ENCODE measurements at places on chromosomes 11 and 22.
A peak's percentile ranks its signal among the peaks of the same experiment; 100 is the strongest.

GRCh38 chr11:111978028-111978771 lies 41.1 kb downstream of the DIXDC1 start:
- peak; percentile 72 for DNase-seq

- no peak for DNase-seq
Measured at GRCh38 chr22:20124083-20124787, 7.2 kb upstream of the TRMT2A start.

DNA sequence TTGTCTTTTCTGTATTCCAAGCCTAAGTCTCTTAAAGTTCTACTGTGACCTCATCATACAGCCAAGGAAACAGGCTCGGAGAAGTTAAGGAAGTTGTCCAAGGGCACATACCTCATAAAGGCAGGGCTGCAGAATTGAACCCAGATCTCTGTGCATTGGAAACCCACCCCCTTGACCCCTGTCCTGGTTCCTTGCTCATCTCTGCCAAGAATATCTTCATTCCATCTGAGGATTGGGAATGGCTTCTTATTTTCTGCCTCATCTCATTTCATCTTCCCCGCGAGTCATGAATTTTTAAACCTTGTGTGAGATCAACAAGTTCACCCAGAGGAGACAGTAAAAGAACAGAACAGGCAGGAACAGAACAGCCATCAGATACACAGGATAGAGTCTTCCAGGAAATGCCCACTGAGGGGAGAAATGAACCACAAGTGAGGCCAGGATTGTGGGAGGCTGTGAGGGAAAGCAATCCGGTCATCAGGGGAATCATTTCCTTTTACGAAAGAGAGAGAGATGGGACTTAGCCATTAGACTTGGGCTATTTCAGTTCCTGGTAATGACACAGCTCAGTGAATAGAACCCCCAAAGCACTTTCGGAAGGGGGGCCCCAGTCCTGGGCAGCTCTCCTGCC lies 34.4 kb upstream of the LRRC10B start:
- DNase-seq: no peak

- DNase-seq: no peak
Measured at GRCh38 chr22:32649515-32650200, 151.8 kb upstream of the TIMP3 start.

GRCh38 chr11:124740277-124740882 lies 638 bp downstream of the NRGN start:
- peak; percentile 53 for DNase-seq

DNA sequence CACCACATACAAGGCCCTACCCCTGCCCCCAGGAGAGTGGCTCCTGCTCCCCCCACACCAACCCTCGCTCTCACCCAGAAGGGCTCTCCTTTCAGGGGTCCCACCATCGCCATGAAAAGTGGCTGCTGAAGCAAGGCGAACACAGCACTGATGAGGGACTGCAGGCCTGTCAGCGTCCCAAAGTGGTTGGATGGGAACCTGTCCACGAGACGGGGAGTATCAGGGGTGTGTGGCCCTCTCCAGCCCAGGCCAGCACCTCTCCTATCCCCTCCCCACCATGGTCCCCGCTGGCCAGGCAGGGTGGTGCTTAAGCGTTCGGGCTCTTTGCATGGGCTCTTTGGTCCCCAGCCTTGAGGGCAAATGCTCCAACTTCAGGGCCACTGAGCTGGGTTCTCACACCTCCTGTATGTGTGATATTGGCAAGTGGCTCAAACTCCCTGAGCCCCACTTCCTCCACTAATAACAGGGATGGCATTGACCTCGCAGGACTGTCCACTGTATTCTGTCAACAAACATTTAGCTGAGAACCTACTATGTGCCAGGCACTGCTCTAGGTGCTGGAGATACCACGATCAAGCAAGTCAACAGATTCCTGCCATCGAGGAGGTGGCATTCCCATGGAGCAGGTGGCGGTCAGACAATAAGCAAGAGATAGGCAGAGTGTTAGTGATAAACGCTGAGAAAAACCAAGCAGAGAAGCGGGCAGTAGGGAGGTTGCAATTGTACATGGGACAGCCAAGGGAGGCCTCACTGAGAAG lies 26.9 kb downstream of the RTN4RL2 start:
- DNase-seq: no peak

- DNase-seq: peak; percentile 50
Measured at GRCh38 chr11:32960553-32961164, 55.0 kb upstream of the DEPDC7 start.

- no peak for DNase-seq
Measured at GRCh38 chr11:69344570-69345145, 50.7 kb downstream of the MYEOV start.

GRCh38 chr11:118883368-118884071 lies at the start of gene CXCR5:
TSS of gene CXCR5 (plus strand) at chr11:118883892. CDS start at chr11:118883942, 50 bp downstream.
- no peak for DNase-seq

- no peak for DNase-seq
Measured at GRCh38 chr22:18031695-18032454, 7.5 kb upstream of the MICAL3 start.

DNA sequence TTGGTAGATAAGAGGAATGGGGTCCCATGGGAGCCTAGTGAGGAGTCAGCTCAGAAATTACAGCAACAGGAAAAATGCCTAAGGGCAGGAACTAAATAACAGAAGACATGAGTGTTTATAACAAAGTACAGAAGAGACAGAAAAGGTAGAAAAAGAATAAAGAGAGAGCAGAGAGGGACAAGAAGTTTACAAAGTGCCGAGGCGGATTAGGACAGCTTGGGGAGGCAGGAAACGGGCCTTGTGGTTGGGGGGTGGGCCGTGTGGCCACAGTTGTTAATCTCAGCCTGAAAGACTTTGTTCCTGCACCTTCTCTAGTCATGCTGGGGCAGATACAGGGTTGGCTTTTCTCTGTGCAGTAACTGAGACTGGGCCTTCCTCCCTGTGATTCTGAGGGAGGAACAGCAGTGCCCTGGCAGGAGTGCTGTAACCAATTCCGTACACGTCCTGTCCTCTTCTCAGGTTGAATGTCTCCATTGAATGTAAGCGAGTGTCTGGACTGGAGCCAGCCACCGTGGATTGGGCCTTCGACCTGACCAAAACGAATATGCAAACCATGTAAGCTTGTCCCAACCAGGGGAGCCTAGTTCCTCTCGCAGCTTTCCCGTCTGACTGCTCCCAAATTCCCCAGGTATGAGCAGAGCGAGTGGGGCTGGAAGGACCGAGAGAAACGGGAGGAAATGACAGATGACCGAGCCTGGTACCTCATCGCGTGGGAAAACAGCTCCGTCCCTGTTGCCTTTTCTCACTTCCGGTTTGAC lies 13.2 kb downstream of the NAA40 start:
- DNase-seq: no peak

GRCh38 chr11:57815877-57816276 lies 54.3 kb downstream of the CTNND1 start:
- no peak for DNase-seq

DNA sequence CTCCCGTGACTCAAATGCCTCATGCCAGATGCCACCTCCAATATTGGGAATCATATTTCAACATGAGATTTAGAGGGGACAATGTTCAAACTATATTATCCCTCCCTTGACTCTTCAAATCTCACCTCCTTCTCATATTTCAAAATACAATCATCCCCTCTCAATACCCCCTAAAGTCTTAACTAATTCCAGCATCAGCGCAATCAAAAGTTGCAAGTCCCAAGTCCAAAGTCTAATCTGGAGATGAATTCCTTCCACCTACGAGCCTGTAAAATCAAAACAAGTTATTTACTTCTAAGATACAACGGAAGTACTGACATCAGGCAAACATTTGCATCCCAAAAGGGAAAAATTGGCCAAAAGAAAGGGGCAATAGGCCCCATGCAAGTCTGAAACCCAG lies 67.2 kb upstream of the SC5D start:
- DNase-seq: no peak

DNA sequence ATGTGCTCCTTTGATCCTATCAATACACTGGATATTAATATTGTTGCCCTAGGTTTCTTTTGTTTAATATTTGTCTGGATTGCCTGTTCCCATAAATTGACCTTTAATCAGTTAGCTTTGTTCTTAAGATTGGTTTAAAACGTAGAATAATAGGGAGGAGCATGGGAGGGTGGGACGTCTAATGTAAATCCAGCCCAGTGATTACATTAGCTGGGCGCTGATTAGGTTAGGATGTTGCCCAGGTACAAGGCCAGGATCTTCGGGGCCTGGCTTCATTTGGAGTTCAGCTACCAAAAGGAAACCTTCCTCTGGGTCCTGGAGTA lies at the start of gene SRSF8:
TSS of gene SRSF8 (plus strand) at position 204 of the 323 bp plus-strand sequence. CDS start 308 bp downstream, outside the sequence.
- no peak for DNase-seq

- DNase-seq: no peak
Measured at GRCh38 chr11:126132319-126132718, 69.7 kb upstream of the CDON start.

GRCh38 chr11:1257916-1258315 lies 35.0 kb downstream of the MUC5B start:
- DNase-seq: no peak

DNA sequence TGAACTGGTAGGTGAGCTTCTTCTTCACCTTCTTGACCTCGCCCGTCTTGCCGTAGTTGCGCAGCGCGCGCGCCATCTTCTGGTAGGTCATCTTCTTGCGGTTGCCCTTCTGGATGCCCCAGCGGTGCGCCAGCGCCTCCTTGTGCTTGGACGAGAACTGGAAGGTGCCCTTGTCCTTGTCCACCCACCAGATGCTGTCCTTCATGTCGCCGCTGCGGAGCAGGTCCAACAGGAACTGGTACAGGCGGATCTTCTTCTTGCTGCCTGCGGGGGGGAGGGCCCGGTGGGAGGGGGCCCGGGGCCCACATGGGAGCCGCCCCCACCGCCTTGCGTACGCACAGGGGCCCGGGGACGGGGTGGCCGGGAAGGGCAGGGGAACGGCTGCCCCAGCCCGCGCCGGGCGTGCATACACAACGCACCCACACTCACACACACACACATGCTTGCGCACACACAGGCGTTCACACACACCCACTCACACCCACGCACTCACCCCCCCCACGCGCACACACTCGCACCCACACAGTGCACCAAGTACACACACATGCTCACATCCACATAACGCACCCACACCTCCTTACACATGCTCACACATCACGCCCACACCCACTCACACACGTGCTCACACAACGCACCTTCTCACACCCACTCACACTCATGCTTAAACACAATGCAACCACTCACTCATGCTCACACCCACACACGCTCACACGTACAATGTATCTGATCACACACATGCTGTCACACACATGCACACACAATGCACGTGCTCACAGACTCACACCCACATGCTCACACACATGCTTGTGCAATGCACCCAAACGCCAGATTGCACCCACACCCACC lies 3.0 kb upstream of the MYBPC3 start:
- peak; percentile 96 for DNase-seq

DNA sequence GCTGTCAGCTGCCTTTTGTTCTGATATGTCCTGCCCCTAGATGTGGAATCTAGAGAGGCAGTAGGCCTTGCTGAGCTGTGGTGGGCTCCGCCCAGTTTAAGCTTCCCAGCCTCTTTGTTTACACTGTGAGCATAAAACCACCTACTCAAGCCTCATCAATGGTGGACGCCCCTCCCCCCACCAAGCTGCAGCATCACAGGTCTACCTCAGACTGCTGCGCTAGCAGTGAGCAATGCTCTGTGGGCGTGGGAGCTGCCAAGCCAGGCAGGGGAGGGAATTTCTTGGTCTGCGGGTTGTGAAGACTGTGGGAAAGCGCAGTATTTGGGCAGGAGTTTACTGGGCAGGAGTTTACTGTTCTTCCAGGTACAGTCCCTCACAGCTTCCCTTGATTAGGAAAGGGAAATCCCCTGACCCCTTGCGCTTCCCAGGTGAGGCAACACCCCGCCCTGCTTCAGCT lies 98.5 kb downstream of the SMCO4 start:
- peak; percentile 90 for DNase-seq

GRCh38 chr11:76074148-76075095 lies 131.9 kb downstream of the WNT11 start:
- DNase-seq: no peak

GRCh38 chr22:37817705-37818408 lies 5.3 kb upstream of the GALR3 start:
- peak; percentile 88 for DNase-seq

DNA sequence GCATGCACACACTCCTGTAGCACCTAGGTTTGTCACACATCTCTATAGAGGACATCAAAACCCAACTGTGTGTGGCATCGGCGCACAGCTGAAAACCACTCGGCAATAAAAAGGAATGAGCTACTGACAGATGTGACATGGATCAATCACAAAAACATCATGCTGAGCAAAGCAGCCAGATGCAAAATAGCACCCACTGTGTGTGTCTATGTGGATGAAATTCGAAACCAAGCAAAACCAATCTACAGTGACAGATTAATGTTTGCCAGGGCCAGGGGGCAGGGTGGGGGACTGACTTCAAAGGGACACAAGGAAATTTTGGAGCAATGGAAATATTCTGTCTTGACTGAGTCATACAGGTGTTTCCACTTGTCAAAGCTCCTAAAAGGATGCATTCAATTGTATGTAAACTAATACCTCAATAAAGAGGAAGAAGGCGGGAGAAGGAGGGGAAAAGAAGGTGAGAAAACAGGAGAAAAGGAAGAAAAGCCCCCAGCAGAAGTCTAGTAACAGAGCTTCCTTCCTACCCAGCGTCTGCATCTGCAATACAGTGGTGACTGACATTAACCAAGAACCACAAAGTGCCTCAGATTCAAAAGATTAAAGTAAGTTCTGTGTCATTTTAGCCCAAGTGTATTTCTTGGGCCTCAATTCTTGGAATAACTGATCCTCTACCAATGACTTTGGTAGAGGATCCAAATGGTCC lies 49.8 kb downstream of the PACSIN2 start:
- DNase-seq: no peak

GRCh38 chr22:27918341-27919221 lies 475 bp downstream of the PITPNB start:
- DNase-seq: peak; percentile 80

- no peak for DNase-seq
Measured at GRCh38 chr11:43914466-43914865, 28.0 kb upstream of the C11orf96 start.
